Fibroblast of villous mesenchyme (primary cell): ENCODE measurements at places on chromosomes 6 and 20. TPM values are rescaled to one million over a fixed set of nuclear protein-coding genes. Genes with fewer than 3 reads are reported as not detected.

UNC5CL gene
- total RNA-seq = under 0.01 TPM in 2 replicates

CCN6 gene
- not detected in 2 replicates for total RNA-seq

GRCh38 chr6:168507730-168508129 lies 66.7 kb downstream of the SMOC2 start:
- DNase-seq = no peak

TULP1 gene
- total RNA-seq = not detected in 2 replicates

MYBL2 gene
- 11.7 and 13.2 TPM in 2 replicates for total RNA-seq

- DNase-seq = no peak
Observed at GRCh38 chr6:132804251-132804650, 5.8 kb upstream of the SLC18B1 start.
